ENCODE measurements at places on chromosomes 12 and 14.
A peak's percentile ranks its signal among the peaks of the same experiment; 100 is the strongest.

GRCh38 chr12:6858799-6859198, 6.8 kb downstream of the USP5 start:
- DNase-seq, result no peak

DNA sequence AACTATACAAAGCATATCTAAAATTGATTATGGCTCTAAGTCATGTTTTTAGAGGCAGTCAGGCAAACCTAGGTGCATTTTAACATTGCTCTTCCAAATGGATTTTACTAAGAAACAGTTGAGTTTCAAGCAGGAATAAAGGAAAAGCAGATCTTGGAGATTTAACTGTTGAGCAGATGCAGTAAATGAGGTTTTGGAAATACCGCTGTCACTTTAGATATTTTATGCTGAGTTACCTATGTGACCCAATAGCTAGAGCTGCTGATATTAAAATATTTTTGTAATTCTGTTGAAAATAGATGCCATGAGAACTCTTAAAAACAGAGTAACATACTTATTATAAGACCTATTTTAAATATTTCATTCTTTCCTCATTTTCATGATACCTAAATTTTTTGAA, 181.4 kb downstream of the SYT1 start:
- no peak for DNase-seq

DNA sequence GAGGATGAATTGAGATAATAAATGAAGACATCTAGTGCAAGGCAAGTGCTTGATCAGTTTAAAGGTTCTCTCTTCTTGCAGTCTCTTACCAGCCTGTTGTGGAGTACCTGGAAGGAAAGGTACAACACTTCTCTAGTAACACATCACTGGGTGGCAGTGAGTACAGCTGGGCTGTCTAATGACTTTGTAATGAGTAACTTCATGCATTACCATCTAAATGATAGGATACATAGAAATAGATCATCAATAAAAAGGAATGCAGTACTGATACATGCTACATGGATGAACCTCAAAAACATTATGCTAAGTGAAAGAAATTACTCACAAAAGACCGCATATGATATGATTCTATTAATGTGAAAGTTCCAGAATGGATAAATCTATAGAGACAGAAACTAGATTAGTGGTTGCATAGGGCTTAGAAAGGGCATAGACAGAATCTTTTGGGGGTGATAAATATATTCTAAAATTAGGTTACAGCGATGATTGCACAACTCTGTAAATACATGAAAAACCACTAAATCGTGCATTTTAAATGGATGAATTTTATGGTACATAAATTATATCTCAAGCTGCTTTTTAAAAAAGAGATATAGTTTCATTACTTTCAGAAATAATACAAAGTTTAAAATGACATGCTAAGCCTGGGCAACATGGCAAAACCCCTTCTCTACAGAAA, 224.4 kb downstream of the CHST11 start:
- DNase-seq, result no peak

- no peak for DNase-seq
Measured at GRCh38 chr12:93520454-93520853, 52.0 kb upstream of the SOCS2 start.

DNA sequence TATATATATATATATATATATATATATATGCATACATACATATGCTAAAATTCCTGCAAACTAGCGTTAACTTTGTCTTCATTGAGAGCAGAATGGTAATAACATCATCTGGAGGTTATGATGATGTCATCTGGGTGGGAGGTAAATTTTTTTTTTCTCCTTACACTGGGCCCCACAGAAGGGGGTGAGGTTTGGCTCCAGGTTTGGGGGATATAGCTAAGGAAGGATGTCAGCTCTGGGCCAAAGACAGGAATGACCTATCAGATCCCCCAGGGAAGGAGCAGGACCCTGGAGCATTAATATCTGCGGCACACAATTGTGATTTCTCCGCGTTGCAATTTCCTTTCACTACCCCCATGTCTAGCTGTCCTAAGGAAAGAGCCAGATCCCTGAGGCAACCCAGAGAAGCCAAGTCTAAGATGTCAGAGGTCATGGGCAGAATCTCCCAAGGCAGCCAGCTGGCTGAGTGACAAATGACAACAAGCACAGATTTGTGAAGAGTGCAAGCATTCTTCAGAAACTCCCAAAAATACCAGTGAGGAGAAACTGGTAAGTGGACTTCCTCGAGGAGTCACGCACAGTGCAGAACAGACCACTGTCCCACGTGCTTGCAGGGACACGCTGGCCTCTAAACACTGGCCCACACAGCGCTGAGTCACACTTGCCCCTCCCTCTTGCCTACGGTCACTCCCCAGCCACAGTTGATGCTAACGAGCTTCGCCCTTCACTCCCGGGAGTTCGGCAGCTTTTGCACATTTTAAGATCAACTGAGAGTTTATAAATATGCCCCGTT, 9.9 kb downstream of the UBC start:
- peak; percentile 59 for DNase-seq

GRCh38 chr14:94024549-94024948, 1.6 kb upstream of the OTUB2 start:
- no peak for DNase-seq

DNA sequence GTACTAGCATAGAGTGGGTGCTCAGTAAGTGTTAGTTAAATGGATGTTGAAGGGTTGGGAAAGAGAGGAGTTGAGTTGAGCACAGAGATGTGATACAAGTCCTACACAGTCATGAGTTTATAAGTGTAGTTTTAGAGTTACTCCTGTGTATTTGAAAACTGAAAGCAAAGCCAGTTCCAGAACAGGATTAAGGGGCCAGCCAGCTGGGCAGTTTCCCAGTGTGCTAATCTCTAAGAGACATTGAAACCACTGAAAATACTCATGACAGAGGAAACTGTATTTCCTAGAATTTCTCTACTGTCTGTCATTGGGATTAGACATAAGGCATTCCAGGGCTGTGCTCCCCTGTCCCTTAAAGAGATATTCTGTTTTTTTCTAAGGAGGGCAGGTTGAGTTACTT, 101.0 kb downstream of the DERA start:
- no peak for DNase-seq

Data from iPS-NIHi11 (cell line).